Dermis microvascular lymphatic vessel endothelial cell (primary cell): ENCODE measurements at places on chromosomes 7 and 10. TPM values are rescaled to one million over a fixed set of nuclear protein-coding genes. Genes with fewer than 3 reads are reported as not detected.

DNA sequence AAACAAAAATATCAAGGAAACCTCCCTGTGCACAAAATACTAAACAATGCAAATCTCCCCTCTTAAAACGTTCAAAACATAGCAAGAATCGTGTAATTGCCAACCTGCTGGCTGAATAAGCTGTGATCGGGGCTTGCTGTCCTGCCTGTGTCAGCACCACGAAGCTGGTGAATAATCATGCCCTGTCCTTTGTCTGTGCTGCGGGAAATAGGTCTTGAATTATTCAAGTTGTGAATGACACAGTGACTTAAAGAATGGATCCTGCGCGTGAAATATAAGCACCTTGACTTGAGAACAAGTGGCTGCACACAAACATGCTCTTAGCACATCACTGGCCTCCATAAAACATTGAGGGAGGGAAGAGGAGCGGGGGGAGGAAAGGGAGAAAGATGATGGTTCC, 130.2 kb downstream of the OAT start:
- DNase-seq: no peak

- DNase-seq: peak; percentile 94
Observed at GRCh38 chr10:110387983-110388686, 83.4 kb upstream of the SMNDC1 start.

DNA sequence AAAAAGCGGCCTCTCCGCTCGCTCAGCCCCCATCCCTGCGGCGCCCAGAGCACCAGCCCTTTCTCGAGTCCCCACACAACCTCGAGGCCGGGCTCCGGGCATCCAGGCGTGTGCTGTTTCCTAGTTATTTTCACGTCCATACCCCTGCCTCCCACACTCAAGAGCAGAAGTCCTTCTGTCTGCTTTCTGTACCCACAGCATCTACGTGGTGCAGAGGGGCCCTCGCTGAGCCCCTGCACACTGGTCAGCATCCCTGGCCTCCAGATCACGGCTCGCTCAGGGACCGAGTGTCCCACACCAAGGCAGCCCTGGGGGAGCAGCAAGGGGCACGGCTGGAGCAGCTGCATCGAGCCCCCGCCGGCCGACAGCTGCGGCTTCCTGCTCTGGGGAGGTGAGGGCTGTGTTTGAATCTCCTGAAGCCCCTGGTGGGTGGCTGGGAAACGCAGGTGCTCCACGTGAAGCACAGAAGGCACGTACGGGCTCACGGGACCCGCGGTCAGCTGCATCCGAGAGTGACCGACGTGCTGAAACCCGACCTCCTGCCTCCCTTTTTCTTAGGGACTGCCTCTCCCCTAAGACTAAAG, 333.1 kb downstream of the DNAJB6 start:
- no peak for DNase-seq

The GIMAP7 gene
- total RNA-seq: 64.4 and 108 TPM in 2 replicates

The TBXAS1 gene
- total RNA-seq: 0.38 and 0.64 TPM in 2 replicates

DNA sequence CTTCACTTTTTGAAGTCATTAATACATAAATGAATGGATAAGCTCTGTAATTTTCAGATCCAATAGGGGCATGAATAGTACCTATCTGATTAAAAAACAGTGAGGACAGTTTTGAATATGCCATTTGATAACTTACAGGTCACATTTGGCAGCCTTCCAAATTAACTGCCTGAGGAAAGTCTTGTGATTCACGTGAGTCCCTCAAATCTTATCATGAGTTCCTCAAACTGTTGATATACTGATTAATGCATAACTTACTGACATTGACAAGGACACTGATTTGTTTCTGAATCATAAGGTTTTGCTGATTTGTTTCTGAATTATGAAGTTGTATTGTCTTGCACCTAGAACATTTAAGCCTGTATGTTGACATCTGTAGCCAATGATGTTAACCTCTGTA, 55.1 kb downstream of the ANKMY2 start:
- DNase-seq: no peak

The ZNF467 gene
- 4.5 and 8.0 TPM in 2 replicates for total RNA-seq

GRCh38 chr7:138618933-138619332, 82.2 kb downstream of the SVOPL start:
- DNase-seq: no peak

GRCh38 chr7:101108330-101108857, 18.5 kb upstream of the SERPINE1 start:
- peak; percentile 99 for DNase-seq

The ASB4 gene
- total RNA-seq: not detected in 2 replicates

DNA sequence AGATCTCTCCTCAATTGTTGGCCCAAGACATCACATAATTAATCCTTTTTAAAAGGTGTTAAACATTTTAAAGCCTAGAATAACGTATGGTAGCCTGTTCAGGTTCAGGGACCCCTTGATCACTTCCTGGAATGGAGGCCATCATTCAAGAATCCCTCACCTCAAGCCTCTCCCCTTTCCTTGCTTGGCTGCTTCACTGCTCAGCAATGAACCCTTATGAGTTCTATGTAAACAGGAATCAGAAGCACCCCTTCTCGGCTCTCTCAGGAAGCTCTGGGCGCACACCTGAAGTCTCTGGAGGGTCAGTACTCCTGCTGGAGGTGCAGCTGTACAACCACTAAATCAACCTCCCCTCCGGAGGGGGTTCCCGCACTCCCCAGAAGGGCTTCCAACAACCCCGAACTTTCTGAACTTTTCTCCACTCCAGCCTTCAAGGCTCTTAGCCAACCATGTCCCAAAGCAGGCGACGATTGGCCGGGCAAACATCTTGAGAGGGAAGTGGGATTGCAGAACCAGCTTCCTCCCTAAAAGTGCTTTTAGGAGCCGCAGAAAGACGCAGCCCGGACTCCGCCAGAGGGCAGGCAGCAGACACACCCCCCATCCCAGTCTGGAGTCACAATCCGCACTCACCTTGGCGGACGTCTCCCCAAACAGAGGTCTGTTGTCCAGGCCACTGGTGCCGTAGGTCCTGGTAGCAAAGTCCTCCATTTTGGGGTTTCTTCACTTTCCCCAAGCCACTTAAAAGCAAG, 562 bp downstream of the TMEM243 start:
- no peak for DNase-seq

- no peak for DNase-seq
Observed at GRCh38 chr7:48424731-48425130, 253.5 kb downstream of the ABCA13 start.

The ZNF248 gene
- 4.5 and 5.7 TPM in 2 replicates for total RNA-seq

GRCh38 chr7:69598487-69599285, 411 bp downstream of the AUTS2 start:
- no peak for DNase-seq

The ANTXRL gene
- total RNA-seq: not detected in 2 replicates

- no peak for DNase-seq
Observed at GRCh38 chr7:127390186-127390816, 2.2 kb downstream of the ZNF800 start.

DNA sequence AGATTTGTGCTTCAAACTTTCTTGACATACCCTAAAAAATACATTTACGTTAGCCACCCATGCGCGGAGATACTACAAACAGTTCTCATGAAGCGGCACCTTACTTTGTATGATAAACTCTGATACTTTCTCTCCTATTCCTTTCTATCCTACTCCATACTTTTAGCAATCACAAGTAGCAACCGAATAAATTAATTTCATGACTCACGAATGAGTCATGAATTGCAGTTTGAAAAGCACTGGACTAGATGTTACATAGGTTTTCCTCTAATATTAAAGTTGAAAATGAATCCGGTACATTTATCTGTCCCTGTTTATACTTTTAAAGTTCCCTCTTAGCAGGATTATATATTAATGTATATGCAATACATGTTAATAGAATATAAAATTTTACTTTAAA, 67.6 kb downstream of the CUBN start:
- DNase-seq: no peak

GRCh38 chr10:118781541-118781940, 26.8 kb upstream of the CACUL1 start:
- DNase-seq: no peak

The LRRC4 gene
- total RNA-seq: 0.77 and 0.89 TPM in 2 replicates

GRCh38 chr10:102241032-102241443, 274 bp downstream of the PITX3 start:
- no peak for DNase-seq

GRCh38 chr7:89837515-89837914, 316.8 kb upstream of the STEAP1 start:
- DNase-seq: no peak

The EPDR1 gene
- 1.6 and 3.7 TPM in 2 replicates for total RNA-seq

The PPP1R3C gene
- total RNA-seq: 0.13 TPM in 2 replicates

- peak; percentile 10 for DNase-seq
Observed at GRCh38 chr10:49359349-49360270, 36.3 kb downstream of the DRGX start.
